ENCODE measurements at places on chromosomes 7 and 10.

GRCh38 chr10:33331379-33331694, 3.1 kb downstream of the NRP1 start:
- no peak for DNase-seq

GRCh38 chr10:58818900-58819299, 306.2 kb downstream of the BICC1 start:
- DNase-seq = peak; percentile 17

GRCh38 chr10:131141645-131142516, 169.6 kb downstream of the TCERG1L start:
- no peak for DNase-seq

DNA sequence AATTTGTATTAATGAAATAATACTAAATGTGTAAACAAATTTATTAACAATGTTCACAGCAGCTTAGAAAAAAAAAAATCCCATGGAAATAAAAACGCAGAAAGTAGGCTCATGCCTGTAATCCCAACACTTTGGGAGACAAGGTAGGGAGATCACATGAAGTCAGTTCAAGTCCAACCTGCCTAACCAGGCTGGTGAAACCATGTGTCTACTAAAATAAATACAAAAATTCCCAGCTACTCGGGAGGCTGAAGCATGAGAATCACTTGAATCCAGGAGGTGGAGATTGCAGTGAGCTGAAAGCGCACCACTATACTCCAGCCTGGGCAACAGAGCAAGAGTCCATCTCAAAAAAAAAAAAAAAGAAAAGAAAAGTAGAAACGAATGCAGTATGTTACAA, 36.2 kb downstream of the LARP4B start:
- no peak for DNase-seq

DNA sequence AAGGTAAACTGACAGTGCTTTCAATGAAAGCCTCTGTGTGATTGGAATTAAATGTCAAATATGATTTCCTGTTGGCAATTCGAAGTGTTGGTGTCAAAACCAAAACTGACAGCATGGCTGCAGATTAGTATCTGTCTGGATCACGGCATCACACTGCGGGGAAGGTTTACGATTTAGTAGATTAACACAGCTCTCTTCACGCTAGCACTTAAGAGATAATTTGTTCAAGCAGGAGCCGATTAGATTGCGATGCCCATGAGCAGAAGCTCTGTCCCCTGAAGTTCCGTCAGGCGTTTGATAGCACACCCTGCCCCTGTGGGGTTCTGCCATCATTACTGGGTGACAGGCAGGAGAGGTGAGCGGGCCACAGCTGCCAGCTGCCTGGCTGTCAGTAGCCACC, 279.5 kb upstream of the AUTS2 start:
- no peak for DNase-seq

DNA sequence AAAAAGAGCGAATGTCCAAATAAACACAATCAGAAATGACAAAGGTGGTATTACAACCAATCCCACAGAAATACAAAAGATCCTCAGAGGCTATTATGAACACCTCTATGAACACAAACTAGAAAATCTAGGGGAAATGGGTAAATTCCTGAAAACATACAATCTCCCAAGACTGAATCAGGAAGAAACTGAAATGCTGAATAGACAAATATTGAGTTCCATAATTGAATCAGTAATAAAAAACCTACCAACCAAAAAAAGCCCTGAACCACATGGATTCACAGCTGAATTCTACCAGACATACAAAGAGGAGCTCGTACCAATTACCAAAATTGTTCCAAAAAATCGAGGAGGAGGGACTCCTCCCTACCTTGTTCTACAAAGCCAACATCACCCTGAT, 56.1 kb upstream of the ZNF800 start:
- DNase-seq = no peak

- DNase-seq = no peak
Observed at GRCh38 chr10:71371750-71372166, 25.0 kb upstream of the CDH23 start.

GRCh38 chr7:90383861-90384260, 19.4 kb upstream of the CLDN12 start:
- DNase-seq = no peak

GRCh38 chr7:107934991-107935770, 44.2 kb downstream of the DLD start:
- no peak for DNase-seq
